ENCODE measurements at places on chromosomes 3 and 15. TPM values are rescaled to one million over a fixed set of nuclear protein-coding genes. Genes with fewer than 3 reads are reported as not detected.

GRCh38 chr3:140180603-140181002, 245.6 kb downstream of the CLSTN2 start:
- DNase-seq, result no peak

DNA sequence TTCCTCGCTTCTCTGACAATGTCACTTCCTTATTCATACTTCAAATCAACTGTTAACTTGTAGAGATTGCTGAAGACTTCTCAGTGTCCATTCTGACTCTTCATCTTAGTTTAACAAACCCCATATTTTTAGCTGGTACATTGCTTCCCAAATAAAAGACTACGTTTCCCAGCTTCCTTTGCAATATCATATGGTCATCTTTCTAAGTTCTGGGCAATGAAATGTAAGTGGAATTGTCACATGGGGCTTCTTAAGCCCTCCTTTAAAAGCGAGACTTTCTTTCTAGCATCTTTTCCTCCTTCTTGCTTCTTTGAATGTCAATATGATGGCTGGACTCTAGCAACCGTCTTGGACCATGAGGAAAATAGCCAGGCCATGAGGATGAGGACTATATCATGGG, 239.0 kb downstream of the ZNF621 start:
- DNase-seq, result no peak

Gene MYL3
- total RNA-seq, result 208 TPM

- DNase-seq, result no peak
Measured at GRCh38 chr15:51121118-51121517, 26.4 kb upstream of the TNFAIP8L3 start.

GRCh38 chr3:100003609-100004503, 110.4 kb downstream of the FILIP1L start:
- no peak for DNase-seq

- DNase-seq, result no peak
Measured at GRCh38 chr3:143716731-143717130, 131.5 kb downstream of the SLC9A9 start.

Gene CATSPER2
- total RNA-seq, result 1.7 TPM

Gene RPL14
- 182 TPM for total RNA-seq

DNA sequence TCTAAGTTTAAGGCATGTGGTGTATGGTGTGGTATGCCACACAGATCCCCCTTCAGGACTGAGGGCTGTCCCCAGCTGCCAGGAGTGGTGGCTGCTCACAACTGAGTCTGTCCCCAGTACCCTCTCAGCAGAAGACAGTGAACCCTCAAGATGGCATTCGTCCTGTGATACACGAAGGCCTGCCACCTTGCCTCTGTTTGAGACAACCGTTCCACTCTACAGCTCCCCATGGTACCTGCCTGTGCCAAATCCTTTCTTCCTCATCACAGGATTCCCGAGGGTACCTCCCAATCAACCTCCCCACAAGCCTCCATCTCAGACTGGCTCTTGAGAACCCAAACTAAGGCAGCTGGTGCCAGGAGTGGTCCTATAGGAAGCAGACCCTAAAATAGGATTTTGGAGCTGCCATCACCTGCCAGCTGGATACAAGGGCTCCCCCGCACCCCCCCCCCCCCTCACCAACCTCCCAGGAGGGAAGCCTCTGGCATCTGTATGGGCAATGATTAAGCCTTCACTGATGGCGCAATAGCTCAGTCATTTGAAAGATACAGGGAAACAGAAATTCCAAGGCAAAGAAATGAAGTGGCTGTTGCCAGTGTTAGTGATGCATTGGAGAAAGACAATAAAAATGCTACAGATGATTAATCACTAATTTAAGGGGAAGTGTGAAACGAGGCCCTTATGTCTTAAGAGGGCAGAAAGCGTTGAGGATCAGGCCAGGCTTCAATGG, 230.0 kb upstream of the LYSMD4 start:
- no peak for DNase-seq

Gene BNC1
- 15.6 TPM for total RNA-seq

Gene GPR149
- total RNA-seq, result not detected

Gene LRRC34
- total RNA-seq, result 3.3 TPM

- DNase-seq, result no peak
Measured at GRCh38 chr3:45606991-45607712, 12.6 kb downstream of the LIMD1 start.

Gene GABRB3
- 12.9 TPM for total RNA-seq

Gene PLA2G4D
- not detected for total RNA-seq

DNA sequence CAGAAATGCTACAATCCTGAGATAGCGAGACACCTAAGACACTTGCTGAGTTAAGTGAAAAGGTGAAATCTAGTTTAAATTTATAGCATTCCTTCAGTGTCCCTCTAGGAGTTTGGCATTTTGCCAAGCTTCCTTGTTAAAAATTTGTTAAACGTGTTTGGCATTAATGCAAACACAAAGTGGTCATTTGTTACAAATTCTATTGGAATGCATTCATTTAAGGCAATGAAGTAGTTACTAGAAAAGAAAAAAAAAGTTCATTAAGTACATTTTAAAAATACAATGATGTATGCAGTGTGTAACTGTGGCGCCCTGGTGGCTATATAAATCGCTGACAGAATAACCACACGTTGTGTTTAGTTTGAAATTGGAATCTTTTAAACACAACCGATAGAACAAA, 31.3 kb upstream of the WNT5A start:
- DNase-seq, result no peak

GRCh38 chr3:82641701-82642100, 880.3 kb upstream of the GBE1 start:
- no peak for DNase-seq

DNA sequence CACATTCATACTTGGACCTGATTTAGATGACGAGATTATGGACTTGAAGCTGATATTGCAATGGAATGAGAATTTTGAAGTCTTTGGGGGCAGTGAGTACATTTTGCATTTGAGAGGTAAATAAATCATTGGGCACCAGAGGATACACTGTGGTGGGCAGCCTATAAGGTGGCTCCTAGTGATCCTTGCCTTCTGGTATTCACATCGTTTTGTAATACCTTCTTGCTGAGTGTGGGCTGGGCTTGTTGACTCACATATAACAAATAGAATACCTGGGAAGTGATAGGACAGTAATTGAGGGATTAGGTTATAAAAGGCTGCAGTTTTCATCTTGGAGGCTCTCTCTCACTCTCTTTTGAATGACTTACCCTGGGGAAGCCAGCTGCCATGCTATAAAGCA, 605.5 kb upstream of the KCNMB2 start:
- no peak for DNase-seq

GRCh38 chr15:39586387-39587095, 5.7 kb downstream of the THBS1 start:
- no peak for DNase-seq

DNA sequence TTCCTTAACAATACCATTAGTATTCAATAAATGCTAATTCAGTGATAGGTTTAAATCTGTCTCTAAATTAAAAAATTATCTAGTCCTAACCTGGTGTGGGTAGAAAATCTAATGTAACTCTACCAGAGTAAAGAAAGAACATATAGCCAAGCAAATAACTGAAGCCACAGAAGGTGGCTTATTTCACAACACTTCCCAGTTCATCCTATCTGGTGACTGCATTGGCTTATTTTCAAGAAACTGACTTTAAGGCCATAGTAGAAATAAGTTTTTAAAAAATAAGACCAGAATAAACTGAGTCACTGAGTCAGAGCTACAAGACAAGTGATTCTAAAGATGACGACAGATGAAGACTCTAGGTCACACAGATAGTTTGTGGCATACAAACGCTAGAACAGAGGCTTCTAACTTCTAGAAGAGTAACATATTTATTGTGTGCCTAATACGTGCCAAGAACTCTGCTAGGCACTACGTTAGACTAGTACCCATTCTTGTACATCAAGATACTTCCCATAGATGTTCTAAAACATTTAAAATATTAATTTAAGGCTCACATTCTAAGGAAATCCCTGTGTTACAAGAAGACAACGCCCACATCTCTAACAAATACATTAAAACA, 25.9 kb downstream of the TMCC1 start:
- no peak for DNase-seq

GRCh38 chr3:17182166-17182565, 297.4 kb downstream of the PLCL2 start:
- no peak for DNase-seq

- DNase-seq, result no peak
Measured at GRCh38 chr15:27271258-27271657, 300.3 kb downstream of the GABRG3 start.

Data from right atrium auricular region (tissue), 2 donors.